ENCODE measurements at places on chromosomes 11 and 22. TPM values are rescaled to one million over a fixed set of nuclear protein-coding genes. Genes with fewer than 3 reads are reported as not detected.

The PVALB gene
- total RNA-seq: not detected

The TRIM66 gene
- 2.9 TPM for total RNA-seq

DNA sequence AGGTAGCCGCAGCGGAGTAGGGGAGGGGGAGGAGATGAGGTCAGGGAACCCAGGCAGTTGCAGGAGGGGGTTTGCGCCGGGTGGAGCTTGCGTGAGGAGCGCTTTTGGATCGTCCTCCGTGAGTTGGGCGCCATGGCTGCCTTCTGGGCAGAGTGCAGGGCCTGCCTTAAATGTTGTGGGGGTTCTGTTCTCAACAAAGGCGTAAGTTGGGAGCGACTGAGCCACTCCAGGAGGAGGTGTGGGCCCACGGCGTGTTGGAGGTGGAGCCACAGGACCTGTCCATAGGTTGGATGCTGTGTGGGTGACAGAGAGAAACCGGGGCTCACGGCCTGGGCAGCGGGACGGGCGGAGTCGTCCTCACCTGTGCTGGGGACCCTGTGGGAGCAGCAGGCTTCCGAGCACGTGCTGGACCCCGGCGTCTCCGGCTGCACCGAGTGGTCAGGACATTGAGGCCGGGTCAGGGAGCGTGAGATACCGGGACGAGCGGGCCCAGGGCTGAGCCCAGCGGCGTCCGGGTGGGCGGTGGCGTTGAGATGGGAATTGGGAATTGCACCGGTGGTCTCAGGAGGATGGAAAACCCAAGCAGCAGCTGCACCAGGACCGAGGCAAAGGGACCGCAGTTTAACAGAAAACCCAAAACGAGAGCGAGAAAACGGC lies 977 bp upstream of the PGGHG start:
- DNase-seq: no peak

DNA sequence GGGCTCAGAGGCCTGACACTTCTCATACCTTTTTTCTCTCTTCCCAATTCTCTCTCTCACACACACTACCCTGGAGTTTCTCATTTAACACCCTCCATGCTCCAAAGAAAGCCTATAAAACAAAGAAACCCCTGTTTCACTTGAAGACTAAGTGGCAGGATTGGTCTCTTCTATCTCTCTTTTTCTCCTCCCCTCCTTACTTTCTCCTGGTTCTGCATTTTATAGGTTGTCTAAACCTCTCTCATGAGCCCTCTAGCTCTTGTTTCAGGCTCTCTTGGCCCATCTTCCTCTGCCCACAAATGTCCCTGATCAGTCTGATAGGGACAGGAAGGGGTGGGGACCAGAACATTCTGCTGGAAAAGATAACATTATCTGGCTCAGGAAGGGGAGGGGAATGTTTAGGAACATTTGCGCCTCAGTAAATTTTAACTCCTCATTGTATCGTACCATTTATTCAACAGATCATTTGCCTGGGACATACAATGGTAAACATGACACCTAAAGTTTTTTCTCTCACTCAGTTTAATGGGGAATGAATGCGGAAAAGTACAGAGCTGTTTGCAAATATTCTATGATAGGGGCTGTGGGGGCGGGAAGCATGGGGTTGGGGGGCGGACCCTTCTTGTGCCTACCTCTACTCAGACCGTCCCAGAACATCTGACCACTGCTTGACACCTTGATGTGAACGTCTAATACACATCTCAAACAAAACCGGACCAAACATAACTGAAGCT lies 10.8 kb downstream of the CRYBA4 start:
- DNase-seq: no peak

DNA sequence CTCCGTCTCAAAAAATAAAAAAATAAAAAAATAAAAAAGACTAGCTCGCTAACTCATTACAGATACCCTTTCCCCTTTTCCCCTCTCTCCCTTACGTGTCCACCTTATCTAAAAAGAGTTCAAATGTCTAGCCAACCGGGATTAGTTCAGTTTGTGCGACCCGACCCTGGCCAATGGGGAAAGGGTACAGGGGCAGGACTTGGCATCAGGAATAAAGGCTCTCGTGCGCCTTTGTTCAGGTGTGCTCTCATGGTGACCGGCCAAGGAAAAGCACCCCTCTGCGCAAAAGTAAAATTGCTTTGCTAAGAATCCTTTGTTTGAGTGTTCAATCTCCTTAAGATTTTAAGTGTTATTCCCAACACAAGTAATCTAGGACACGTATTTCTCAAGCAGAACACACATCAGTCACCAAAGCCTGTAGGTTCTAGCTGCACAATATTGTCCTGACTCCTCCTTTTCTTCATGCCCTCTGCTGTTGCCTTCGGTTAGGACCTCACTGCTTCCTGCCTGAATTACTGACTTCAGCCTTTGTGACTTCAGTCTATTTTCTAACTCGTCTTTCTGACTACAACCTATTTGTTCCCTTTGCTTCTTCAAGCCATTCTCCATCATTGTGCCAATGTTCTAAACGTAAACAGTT lies 20.7 kb upstream of the CECR2 start:
- no peak for DNase-seq

- DNase-seq: no peak
Observed at GRCh38 chr22:19679522-19680101, 34.7 kb upstream of the SEPTIN5 start.

DNA sequence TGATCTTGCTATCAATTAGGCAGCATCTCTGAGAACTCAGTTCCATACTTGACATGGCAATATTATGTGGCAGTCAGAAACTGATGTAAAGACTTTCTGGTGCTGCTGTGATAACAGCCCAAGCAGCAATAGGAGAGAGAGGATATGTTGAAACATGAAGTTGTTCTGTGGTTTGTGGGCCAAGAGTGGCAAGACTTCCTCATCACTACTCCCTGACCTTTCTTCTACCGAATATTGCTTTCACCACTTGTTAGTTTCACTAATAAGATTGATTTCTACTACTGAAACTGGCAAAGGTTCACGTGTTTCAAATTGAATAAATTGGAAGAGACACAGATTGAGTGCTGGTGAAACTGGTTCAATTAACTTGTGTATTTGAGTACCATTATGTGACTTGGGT lies 852.6 kb upstream of the RAG2 start:
- DNase-seq: no peak

The LRP4 gene
- total RNA-seq: 15.2 TPM

DNA sequence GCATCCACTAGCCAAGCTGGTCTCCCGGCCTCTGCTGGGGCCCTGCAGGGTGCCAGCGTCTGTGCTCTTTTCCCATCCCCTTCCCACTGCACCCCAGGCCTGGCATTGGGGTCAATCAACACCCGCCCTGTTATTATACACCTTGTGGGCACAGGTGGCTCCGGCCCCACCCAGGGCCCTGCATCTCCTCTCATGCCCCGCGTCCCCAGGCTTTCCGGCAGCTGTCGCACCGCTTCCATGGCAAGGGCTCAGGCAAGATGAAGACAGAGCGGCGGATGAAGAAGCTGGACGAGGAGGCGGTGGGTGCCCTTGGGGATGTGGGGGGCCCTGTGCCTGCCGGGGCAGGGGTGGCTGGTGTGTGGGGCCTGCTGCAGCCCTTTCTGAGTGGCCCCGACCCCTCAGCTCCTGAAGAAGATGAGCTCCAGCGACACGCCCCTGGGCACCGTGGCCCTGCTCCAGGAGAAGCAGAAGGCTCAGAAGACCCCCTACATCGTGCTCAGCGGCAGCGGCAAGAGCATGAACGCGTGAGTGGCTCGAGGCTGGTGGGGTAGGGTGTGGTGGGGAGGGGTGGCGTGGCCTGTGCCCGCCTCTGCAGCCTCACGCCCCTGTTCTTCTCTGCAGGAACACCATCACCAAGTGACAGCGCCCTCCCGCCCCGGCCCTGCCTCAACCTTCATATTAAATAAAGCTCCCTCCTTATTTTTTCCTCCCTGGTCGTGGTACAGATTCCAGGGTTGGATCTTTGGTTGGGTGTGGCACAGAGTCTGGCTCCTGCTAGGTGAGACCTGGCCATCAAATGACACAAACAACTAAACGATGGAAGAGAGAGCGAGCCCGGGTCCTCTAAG lies 17.1 kb downstream of the SART1 start:
- DNase-seq: no peak

- DNase-seq: no peak
Observed at GRCh38 chr22:43343670-43344519, 723 bp upstream of the SCUBE1 start.

DNA sequence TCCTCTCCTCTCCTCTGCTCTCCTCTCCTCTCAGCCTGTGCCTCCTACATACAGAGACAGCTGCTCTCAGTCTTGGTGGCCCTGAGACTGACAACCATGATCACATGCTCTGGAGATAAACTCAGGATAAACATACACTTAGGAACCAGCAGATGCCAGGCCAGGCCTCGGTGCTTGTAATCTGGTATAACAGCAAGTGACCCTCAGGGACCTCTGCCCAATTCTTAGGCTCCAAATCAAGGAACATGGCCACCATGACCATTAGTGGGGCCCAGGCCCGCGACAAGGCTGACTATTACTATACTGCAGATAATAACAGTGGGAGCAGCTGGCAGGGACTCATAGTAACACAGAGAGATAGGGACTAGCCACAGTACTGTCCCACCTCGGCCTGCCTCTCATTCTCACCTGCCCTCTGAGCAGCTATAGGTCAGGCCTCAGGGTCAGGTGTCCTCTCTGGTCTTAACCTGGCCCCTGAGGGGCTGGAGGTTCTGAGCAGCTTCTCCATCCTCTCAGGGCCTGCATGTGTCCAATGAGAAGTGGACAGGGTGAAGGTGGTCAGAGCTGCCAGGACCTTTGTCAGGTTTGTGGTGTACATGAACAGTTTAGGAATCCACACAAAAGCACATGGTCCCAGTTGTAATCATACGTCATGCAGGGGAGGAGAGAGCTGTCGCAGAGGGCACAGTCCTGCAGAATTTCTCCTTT lies 106.1 kb downstream of the GGTLC2 start:
- DNase-seq: no peak

The FXYD2 gene
- total RNA-seq: 456 TPM

DNA sequence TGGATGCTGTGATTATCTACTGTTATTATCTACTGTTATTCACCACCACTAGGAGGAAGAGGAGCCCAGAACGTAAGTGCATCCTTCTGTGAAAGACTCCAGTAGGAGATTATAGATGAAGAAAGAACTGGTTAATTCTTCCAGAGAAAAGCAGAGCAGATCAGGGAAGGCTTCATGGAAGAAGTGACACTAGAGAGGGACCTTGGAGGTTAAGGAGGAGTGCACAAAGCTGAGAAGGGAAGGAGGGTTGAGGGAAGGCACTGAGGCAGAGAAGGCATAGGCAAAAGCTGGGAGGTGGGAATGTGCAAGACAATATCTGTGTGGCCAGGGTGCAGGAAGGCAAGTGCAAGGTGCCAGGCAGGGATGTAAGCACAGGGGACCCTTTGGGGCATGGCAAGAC lies 13.5 kb downstream of the CRYBB1 start:
- no peak for DNase-seq

The KCNK4 gene
- not detected for total RNA-seq

The BIK gene
- 27.0 TPM for total RNA-seq

DNA sequence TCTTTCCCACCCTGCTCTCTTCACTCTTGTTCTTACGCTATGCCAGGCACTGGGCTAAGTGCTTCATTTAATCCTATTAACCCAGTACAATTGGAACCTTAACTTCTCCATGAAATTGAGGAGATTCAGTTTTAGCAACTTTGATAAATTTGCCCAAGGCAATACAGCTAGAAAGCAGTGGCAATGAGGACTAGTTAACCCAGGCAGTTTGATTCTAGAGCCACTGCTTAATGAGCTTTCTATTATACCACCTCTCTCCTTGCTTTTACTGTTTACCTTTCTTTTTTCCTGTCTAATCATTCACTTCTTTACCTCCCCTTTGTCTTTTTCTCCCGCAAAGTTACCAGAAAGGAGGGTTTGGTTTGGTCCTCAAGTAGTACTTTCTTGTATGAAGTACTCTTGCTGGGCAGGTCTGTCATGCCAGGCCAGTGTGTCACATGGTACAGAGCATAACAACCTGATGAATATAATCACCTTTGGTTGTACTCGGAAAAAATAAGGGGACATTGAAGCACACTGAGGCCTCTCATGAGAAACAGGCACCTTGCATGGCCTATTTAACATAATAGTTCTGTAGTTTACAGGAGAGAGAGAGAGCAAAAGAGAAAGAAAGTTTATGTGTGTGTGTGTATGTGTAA lies 70.6 kb downstream of the PDHX start:
- no peak for DNase-seq

- DNase-seq: no peak
Observed at GRCh38 chr22:39087881-39088684, 9.0 kb upstream of the APOBEC3H start.

The POGLUT3 gene
- total RNA-seq: 1.8 TPM

- no peak for DNase-seq
Observed at GRCh38 chr22:24026733-24027132, 15.6 kb downstream of the CABIN1 start.

The PAFAH1B2 gene
- total RNA-seq: 74.9 TPM

DNA sequence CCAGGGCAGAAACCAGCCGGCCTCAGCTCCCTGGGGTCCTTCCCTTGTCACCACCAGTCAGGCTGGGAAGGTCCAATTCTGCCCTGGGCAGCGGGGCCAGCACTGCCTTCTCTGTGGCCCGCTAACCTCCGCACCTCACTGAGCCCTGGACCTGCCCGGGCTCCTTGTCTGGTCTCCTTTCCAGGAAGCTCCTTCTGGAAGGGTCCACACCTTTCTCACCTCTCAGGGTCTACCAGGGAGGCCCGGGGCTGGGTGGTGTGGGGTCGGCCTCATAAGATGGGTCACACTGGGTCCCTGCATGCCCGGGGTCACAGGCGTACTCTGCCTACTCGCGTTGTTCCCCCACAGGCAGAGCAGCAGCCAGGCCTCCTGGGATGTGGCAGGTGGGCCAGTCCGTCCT lies 69.0 kb downstream of the WNT7B start:
- DNase-seq: no peak

The TRIM49 gene
- total RNA-seq: not detected

GRCh38 chr22:49197505-49197904 lies 630.2 kb downstream of the BRD1 start:
- no peak for DNase-seq

- peak; percentile 1 for DNase-seq
Observed at GRCh38 chr11:104073950-104074705, 37.7 kb downstream of the DDI1 start.

- DNase-seq: no peak
Observed at GRCh38 chr11:98003606-98004371, 1017.0 kb upstream of the CNTN5 start.

GRCh38 chr11:67584205-67584880 lies 731 bp downstream of the GSTP1 start:
- no peak for DNase-seq

Measured in Caki2 (cell line).